ENCODE measurements at places on chromosomes 7 and 10.

- no peak for DNase-seq
Observed at GRCh38 chr7:138137423-138138171, 61.3 kb downstream of the AKR1D1 start.

- peak; percentile 61 for DNase-seq
Observed at GRCh38 chr7:143345428-143345900, 17.0 kb downstream of the FAM131B start.

- DNase-seq = no peak
Observed at GRCh38 chr7:142813226-142813625, 41.6 kb upstream of the EPHB6 start.

- peak; percentile 78 for DNase-seq
Observed at GRCh38 chr7:83429493-83429892, 219.4 kb downstream of the SEMA3E start.

DNA sequence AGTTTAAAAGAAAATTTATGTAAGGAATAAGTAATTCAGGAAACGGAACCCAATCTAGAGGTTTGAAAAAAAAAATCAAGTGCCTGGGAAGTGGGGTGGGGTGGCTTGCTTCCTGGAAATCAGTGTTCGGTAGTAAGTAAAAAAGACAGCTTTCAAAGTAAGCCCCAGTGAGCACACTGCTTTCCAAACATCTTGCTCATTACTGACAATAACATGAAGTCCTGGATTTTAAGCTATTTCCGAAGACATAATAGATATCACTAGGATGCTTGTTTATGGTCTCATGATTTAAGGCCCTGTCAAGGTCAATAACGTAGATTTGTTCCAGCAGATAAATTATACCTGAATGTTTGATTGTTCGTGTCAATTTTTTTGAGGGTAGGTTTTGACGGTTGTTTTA, 1.3 kb downstream of the STAMBPL1 start:
- no peak for DNase-seq

DNA sequence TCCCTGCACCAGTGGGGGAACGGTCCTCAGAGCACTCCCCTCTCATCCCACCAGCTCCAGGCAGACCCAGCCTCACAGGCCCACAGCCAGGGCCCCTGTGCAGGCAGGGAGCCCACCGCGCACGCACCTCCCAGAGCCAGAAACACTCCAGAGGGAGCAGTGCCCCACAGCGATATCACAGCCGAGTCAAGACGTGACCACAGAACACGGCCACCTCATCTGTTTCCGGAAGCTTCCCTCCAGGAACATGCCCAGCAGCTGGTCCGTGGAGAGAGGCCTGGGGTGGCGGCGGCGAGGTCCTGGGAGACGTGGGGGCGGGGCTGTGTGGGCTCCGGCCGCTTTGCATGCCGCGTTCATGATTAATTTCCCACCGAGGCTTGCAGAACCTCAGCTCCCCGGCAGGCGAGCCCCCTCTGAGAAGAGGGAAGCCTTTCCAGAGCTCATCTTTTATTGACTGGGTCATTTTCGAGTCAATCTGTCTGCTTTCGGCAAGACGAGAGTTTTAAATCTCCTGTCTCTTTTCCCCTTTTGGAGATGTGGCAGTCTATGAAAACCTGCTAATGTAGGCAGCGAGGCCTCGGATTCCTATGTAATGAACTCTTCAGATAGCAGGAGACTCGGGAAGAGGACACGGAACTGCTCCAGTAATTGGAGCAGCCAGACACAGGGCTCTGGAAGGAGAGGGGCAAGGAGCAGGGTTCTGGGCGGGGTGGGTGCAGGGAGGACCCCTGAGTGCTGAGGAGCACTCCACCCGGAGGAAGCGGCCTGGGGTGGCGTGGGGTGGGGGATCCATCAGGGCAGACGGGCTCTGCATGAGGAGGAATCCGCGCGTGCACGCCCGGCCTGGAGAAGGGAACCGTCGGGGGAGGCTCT, 242.8 kb downstream of the ELFN1 start:
- DNase-seq = no peak

DNA sequence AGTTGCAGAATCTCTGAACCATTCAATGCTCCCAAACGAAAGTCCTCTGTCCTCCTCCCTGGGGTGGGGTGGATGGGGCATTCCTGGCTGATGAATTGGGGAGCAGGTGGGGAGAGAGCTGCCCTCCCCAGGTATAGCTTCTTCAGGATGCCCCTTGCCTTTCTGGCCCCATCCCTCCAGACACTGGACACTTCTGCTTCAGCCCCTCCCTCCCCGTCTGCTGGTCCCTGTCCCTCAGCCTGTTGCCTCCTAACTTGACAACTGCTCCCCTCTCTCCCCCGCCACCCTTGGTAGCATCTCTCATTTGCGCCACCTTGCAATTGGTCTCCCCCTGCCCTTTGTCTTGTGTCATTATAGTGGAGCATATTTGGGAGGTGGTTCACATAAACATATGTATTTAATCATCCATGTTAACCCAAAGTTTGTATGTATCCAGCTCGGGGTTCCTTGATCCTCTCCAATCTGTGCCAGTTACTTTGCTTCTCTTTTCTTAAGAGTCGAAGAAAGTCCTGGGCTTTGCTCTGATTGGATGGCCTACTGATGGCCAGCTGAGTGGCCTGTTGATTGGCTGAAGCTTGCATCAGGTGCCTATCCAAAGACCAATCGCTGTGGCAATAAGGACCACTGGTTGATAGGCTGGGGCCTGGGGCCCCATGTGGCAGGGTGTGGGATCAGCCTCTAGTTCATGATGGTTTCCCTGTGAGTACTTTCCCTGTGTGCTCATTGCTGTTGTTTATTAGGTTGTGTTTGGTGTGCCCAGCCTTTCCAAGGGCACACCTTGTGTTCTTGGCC, 4.0 kb upstream of the GCK start:
- DNase-seq = no peak

- DNase-seq = peak; percentile 54
Observed at GRCh38 chr7:31122649-31123058, 70.5 kb downstream of the ADCYAP1R1 start.

- no peak for DNase-seq
Observed at GRCh38 chr10:71796749-71797405, 23.6 kb upstream of the VSIR start.

GRCh38 chr7:2573761-2574160, 15.0 kb downstream of the IQCE start:
- DNase-seq = no peak

- no peak for DNase-seq
Observed at GRCh38 chr10:118583611-118584010, 11.8 kb downstream of the PRLHR start.

DNA sequence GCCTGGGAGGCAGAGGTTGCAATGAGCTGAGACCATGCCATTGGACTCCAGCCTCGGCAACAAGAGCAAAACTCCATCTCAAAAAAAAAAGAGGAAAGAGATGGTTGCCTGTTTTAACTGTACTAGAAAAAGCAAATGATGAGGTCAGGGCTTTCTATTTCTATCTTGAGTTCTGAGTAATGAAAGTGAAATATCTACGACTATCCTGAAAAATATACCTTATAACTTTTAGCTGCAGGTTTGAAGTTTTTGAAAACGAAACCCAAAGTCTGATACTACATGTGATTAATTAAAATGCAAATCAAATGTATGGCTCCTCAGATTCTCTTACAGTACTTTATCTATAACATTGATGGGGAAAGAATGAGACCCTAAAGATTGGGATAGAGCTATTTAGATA, 636.2 kb upstream of the LRRN3 start:
- DNase-seq = no peak

DNA sequence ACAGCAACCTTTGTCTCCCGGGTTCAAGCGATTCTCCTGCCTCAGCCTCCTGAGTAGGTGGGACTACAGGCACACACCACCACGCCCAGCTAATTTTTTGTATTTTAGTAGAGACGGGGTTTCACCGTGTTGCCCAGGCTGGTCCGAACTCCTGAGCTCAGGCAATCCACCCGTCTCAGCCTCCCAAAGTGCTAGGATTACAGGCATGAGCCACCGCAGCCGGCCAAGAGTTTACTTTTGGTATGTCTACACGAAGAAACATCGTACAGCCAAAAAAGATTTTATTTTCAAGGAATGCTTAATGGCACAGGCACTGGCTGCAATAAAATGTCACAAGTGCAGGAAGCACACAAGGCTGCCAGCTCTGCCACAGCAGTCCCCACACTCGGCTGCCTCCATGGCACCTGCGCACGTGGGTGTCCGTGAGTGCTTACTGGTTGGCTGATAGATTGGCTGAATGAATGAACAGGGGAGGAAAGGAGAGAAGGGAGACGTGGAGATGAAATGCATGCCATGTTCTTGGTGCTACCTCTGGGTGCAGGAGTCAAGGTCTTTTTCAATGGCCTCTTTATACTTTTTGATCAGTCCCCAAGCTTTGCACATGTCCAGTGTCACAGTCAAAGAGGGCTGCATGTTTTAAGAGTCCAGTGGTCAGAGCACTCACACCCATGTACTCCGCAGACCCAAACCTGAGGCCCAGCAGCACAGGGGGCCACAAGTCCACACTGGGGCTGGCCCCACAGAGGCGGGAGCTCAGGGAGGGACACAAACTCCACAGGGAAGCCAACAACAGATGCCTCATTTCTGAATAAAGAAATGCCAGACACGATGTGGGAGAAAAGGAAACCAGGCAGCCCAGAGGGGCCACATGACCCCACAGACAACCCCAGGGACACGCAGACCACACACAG, 198.2 kb downstream of the MAD1L1 start:
- DNase-seq = no peak

- DNase-seq = no peak
Observed at GRCh38 chr10:123681285-123681684, 15.1 kb downstream of the GPR26 start.

- no peak for DNase-seq
Observed at GRCh38 chr7:50285269-50285668, 19.2 kb upstream of the IKZF1 start.

- DNase-seq = no peak
Observed at GRCh38 chr10:26573674-26574073, 123.8 kb upstream of the PDSS1 start.

GRCh38 chr7:146172112-146172511, 55.5 kb downstream of the CNTNAP2 start:
- no peak for DNase-seq

DNA sequence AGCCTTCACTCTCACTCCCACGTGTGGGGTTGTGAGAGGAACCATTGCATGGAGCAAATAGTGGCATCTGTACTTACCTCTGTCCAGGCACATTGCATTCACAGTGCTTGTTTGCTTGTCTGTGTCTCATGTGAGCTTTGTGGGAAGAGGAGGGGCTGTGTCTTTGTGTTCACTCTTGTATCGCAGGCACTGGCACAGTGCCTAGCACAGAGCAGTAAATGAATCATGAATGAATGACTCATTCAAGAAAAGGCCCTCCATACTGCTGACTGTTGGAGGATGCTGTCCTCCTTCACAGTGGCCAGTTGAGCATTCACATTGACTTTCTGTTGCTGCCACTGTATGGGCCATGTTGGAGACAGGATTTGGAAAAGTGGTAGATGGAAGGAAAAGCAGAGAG, 125.3 kb downstream of the SORCS3 start:
- no peak for DNase-seq

GRCh38 chr10:12985347-12985746, 16.2 kb downstream of the CCDC3 start:
- DNase-seq = no peak

GRCh38 chr10:83723080-83723479, 416.2 kb upstream of the GHITM start:
- no peak for DNase-seq
